ENCODE measurements at places on chromosomes 11 and 22.

DNA sequence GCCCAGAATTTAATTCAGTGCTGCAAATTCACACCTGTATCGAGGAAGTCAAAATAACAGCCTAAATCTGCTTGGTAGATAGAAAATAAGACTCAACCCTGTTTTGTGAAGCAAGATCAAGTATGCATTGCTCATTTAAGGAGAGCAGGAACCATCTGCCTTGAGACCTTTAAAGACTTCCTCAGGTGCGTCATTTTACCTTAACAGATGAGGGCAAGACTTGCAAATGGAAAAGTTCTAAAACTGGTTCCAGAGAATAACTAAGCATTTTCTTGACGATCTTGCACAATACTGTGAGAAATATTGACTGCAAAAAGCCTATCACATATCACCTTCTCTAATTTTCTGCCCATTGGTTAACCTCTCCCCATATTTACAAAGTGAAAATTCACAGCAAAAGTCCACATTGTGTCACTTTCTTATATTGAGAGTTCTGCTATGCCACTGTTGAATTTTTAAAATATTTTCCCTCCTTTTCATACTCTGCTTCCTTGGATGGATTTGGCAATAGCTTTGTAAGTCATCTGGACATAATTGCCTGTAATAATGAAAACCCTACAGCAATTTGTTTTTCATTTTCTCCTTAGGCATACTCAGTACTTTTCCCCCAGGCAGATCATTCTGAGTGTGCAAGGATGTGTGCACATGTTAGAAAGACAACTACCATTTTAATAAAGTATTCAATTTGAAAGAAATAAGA, 234.2 kb downstream of the AASDHPPT start:
- DNase-seq = no peak

GRCh38 chr11:1387961-1388762, 1.6 kb upstream of the BRSK2 start:
- DNase-seq = no peak

DNA sequence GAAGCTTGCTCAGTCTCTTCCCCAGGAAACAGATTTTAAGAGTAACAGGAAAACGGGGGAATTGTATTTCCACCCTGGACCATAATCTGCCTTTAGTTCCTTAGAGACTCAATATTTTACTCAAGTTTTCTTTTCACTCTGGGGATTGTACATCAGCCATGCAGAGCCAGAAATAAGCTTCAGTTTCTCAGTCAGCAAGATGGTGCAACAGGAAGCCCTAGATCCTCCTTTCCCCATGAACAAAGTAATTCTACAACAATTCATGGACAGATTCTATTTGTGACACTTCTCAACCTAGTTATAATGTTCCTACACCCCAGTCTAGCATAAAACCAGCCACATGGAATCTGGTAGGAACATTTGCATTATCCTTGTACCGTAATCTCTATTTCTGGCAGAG, 24.7 kb downstream of the OR8B2 start:
- DNase-seq = no peak

GRCh38 chr11:57233702-57234101, 3.3 kb downstream of the APLNR start:
- DNase-seq = no peak

- DNase-seq = peak; percentile 93
Measured at GRCh38 chr11:61254403-61255025, 13.5 kb downstream of the PGA5 start.

GRCh38 chr11:109963101-109963500, 130.1 kb upstream of the ZC3H12C start:
- no peak for DNase-seq

GRCh38 chr22:41968601-41969000, 642 bp upstream of the SEPTIN3 start:
- no peak for DNase-seq
